IMR-90 (cell line): ENCODE measurements at places on chromosomes 3 and 15. TPM values are rescaled to one million over a fixed set of nuclear protein-coding genes. Genes with fewer than 3 reads are reported as not detected.
A peak's percentile ranks its signal among the peaks of the same experiment; 100 is the strongest.

- no peak for DNase-seq
These were observed 50.7 kb downstream of the SCN5A start for GRCh38 chr3:38598791-38599190.

Gene FBXL2
- 14.4 and 15.8 TPM in 2 replicates for polyA plus RNA-seq

DNA sequence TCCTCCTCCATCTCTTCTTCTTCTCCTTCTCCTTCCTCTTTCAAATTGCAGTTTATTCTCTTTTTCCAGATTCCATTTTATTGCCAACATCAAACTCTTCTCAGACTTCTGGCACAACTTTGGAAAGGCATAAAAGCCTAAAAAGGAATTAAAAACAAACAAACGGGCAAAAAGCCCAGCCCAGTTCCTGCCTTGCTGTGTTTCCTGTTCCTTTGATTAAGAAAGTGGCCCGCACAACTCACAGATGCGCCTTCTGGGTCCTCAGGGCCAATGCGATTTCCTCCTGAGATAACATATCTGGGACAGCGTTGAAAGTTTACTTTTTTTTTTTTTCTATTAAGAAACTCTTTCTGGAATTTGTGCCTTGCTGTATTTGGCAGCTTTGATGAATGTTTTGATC, 158.7 kb upstream of the UBE3A start:
- no peak for DNase-seq

Gene RAB6B
- 1.2 and 1.4 TPM in 2 replicates for polyA plus RNA-seq

Gene ACAD9
- polyA plus RNA-seq = 40.8 and 41.3 TPM in 2 replicates

GRCh38 chr3:188687389-188687788, 484.4 kb upstream of the TPRG1 start:
- peak; percentile 86 for DNase-seq

DNA sequence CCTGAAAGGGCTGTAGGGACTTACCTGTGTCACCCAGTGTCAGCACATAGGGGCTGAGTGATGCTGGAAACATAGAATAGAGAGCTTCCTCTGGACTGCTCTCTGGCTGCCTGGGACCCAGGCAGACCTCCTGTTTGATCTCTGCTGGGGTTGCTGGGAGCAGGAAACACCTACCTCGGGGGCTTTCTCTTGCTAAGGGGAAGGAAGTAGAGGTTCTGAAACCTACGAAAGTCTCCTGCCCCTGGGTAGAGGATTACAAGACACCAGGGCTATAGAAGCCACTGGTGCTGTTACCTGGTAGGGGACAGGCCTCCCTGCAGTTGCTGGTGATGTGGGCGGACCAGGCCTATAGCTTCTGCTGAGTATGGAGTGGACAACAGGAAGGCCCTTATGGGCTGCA, 81.7 kb downstream of the DHX30 start:
- no peak for DNase-seq

GRCh38 chr3:28134792-28135375, 106.5 kb upstream of the CMC1 start:
- DNase-seq = no peak

GRCh38 chr3:173743111-173743510, 345.6 kb downstream of the NLGN1 start:
- DNase-seq = peak; percentile 47

- peak; percentile 92 for DNase-seq
These were observed 10.1 kb downstream of the BCL2L10 start for GRCh38 chr15:52102463-52102862.

Gene GPR27
- not detected in 2 replicates for polyA plus RNA-seq

DNA sequence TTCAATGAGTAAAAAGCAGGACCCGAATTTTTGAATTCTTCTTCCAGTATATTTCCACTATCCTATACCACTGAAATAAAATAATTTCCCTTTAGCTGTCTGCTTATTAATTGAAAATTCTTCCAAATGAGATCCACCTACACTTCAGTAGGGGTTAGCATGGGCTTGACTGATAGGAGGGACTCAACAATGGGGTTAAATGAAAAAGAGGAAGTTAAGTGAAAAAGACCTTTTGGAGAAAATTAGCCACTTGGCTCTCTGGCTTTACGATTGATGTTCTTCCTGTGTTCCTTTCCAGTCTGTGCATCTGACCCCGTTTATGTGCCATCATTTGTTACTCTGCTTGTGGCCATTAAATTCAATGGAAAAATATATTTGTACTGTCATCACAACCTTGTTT, 54.0 kb upstream of the GCNT3 start:
- no peak for DNase-seq

- DNase-seq = no peak
These were observed 143.7 kb downstream of the NR2F2 start for GRCh38 chr15:96474231-96474664.

Gene ALPK3
- 0.06 and 0.26 TPM in 2 replicates for polyA plus RNA-seq

GRCh38 chr3:44685128-44685800, 27.2 kb upstream of the ZNF502 start:
- DNase-seq = peak; percentile 84

DNA sequence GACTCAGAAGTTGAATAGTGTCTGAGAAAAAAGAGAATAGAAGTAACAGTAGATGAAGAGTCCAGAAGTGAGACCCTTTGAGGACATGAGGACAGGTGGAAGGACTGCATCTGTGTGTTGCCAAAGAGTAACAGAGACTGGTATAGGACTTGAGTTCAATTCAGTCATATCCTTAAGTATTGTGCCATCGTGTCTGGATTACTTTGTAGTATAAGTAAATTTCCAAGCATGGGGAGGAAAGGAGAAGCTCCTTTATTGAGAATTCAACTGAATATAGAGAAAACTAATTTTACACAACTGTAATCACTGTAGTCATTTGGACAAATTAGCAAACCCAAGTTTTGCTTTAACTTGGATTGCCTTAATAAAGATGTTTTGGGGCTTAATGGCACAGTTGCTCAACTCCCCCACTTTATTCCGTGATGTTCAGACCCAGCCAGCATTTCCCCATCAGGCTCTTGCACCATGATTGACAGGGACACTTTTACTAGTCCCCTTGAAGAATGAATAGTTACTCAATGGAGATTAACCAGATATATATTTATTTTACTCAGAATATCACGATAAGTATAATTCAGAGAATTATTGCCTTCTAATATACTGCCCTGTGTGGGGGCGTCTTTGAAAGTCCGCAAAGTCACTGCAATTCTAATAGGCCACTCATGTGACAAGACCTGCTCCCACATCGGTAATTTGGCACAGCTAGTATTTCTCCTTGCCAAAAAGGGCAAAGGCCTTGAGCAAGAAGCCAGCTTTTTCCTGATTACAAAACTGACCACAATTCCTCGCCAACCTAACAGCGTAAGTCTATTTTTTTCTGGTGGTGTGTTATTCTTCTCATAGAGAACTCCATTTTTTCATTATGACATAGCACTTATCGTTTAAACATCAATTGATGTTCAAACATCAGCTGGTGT, 61.3 kb downstream of the PPARG start:
- DNase-seq = no peak

DNA sequence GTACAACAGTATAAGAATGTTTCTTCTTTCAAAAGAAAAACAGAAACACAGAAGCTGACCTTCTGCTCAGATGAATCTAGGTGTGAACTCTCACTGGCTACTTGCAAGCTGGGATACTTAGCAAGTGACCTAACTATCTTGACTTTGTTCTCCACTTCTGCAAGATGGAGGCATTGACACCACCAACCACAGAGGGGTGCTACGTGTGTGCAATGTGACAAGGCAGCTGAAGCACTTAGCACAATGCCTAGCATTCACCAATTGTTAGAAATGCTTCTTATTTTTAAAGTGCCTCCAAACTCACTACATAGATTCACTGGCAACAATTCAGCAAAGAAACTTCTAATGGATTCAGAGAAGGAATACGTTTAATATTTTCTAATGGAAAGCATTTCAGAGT, 331.4 kb upstream of the WNT5A start:
- peak; percentile 5 for DNase-seq

DNA sequence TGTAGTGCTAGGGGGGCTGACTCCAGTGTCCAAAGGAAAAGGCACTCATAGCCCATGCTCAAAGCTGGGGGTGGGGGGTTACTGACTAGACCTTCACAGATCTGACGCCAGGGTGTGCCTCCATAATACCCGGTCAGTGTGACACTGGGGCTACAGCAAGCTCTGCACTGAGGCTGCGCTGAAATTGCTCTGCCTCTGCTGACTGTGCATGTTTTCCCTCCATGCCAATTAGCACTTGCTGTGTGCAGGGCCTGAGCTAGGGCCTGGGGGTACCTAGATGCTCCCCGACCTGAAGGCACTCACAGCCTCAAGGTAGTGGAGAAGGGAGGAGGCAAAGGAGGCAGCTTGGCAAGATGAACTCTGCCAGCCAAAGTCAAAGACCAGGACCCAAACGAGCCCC, 5.2 kb downstream of the CAMKV start:
- no peak for DNase-seq

DNA sequence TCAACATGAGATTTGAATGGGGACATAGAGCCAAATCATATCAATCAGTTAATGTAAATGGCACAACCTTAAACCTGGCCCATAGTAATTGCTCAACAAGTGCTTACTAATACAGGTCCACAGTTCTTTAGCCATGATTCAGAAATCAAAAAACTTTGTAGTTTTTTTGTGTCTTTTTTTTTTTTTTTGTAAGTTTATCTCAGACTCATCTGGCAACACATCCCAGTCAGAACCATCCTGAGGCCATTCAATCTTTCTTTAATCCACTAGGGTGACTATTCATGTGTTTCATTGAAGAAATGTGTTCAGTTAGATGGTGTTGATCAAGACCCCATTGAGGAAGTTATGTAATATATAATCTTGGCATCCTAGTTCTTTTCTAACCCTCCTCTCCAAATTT, 65.4 kb downstream of the ABI3BP start:
- DNase-seq = peak; percentile 38

GRCh38 chr3:80734483-80734882, 966.7 kb upstream of the ROBO1 start:
- no peak for DNase-seq

DNA sequence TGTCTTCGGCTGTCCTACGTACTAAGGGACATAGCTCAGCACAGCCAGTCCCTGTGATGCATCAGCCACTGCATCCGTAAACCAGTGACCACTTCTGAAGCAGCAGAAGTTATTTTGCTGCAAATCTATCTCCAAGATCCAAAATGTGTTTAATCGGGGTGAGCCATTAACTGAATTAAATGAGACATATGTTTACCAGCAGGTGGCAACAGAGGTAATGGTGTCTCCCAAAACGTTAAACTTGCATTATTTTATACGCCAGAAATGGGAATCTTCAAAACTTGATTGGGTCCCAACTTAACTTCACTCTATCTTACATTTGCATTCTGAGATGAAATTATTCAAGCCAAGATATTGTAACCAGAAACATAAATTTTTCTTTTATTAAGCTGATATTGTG, 75.3 kb upstream of the BOC start:
- DNase-seq = peak; percentile 27

Gene SCN11A
- 0.02 TPM in 1 of 2 replicates, not detected in the other for polyA plus RNA-seq

DNA sequence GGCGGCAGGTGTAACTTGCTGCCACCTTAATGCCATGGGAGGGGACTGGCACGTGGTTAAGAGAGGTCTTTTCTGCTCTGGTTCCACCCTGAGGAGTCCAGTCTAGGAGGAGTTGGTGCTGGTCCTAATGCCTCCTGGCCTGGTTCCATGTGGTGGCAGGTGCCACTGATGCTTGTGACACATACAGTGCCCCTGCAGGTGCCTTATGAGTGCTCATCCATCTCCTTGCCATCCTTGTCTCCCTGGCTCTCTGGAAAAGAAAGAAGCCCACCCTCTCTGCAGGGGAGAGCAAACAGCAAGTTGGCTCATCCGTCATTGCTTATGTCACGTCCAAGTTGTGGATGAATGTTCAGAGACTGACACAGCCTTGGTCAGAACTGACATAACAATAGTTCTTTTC, 175.8 kb upstream of the DPH6 start:
- DNase-seq = no peak

GRCh38 chr3:184726497-184726896, 14.6 kb upstream of the MAGEF1 start:
- no peak for DNase-seq

GRCh38 chr3:168248383-168249204, 152.9 kb upstream of the GOLIM4 start:
- peak; percentile 47 for DNase-seq

GRCh38 chr3:148739720-148740119, 42.0 kb downstream of the AGTR1 start:
- no peak for DNase-seq

Gene ZWILCH
- polyA plus RNA-seq = 10.3 and 10.5 TPM in 2 replicates
